K562 (cell line): ENCODE measurements at places on chromosomes 3 and 15.

GRCh38 chr15:42349186-42349585 lies 10.1 kb upstream of the CAPN3 start:
- no peak for DNase-seq

GRCh38 chr3:124230432-124230831 lies 238.5 kb upstream of the ROPN1 start:
- no peak for DNase-seq

- peak; percentile 19 for DNase-seq
These were observed 198.3 kb downstream of the ADAMTS9 start for GRCh38 chr3:64489361-64490044.

GRCh38 chr3:9091486-9092235 lies 128.4 kb upstream of the RAD18 start:
- no peak for DNase-seq

DNA sequence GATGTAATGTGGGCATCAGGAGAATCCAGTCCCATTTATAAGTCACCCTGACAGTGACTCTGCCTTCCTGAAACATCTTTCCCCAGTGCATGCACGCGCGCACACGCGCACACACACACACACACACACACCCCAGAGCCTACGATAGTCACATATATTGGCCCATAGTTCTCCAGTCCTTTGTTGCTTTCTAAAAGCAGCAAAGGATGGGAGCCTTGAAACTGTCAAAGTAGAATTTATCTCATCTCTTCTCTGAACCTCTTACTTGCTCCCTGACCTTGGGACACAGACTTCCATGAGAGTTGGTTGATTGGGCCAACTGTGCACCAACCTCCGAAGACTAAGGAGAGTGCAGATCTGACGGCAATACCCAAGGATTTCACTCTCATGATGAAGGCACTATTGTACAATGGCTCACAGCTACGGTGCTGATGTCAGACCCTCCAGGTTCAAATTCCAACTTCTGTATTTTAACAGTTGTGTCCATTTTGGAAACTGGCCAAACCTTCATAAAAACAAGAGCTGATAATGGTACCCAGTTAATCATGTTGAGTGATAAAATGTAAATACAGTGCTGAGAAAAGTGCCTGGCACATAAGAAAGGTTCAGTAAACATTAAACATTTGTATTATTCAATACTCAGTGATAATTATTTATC lies 8.3 kb downstream of the CPA3 start:
- DNase-seq, result no peak

- no peak for DNase-seq
These were observed 172.0 kb downstream of the MTHFS start for GRCh38 chr15:79724804-79725203.

DNA sequence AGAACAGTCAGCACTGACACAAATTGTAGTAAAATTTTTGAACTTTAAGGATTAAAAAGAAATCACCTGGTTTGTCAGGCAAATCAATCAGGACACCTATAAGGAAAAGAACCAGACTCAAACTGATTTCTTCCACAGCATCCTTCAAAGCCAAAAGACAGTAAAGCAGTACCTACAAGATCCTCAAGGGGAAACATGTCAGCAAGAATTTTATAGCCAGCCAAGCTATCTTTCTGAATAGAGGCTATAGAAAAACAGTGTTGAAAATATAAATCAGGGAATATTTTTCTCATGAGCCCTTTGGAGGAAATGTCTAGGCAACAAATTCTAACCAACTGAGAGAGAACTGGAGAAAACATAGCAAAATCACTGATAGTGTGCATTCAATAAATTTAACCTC lies 301.4 kb upstream of the UBE2E2 start:
- no peak for DNase-seq

DNA sequence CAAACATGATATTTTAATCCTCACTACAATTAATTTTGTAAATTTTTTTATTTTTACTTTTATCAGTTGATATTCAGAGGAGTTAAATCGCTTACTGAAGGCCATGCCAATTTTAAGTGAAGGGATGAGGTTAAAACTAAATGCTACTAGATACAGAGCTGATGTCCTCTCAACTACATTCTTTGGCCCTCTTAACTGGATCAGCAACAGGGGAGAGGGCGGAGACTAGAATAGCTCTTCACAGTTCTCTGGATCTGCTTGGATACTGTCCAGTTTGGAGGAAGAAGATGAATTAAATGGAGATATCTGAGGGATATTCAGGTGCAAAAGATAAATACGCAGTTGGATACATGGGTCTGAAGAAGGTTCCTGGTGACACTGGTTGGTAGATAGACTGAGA lies 85.6 kb upstream of the LYSMD4 start:
- no peak for DNase-seq

DNA sequence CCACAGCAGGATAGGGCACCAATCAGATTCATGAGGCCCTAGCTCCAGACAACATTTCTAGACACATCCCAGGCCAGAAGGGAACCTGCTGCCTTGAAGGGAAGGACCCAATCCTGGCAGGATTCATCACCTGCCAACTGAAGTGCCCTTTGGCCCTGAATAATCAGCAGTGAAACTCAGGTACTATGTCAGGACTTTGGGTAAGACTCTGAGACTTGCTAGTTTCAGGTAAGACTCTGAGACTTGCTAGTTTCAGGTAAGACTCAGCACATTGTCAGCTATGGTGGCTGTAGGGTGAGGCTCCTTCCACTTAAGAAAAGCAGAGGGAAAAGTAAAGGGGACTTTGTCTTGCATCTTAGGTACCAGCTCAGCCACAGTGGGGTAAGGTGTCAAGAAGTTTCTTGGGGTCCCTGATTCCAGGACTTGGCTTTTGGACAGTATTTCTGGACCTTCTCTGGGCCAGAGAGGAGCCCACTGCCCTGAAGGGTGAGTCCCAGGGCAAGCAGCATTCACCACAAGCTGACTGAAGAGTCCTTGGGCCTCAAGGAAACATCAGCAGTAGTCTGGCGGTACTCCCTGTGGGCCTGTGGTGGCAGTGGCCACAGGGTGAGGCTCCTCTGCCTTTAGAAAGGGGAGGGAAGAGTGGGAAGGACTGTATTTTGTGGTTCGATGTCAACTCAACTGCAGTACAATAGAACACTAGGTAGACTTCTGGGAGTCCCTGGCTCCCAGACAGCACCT lies 13.7 kb upstream of the COL8A1 start:
- DNase-seq, result no peak

GRCh38 chr3:81029861-81030260 lies 731.6 kb downstream of the GBE1 start:
- no peak for DNase-seq

GRCh38 chr15:89666858-89667705 lies 11.8 kb upstream of the KIF7 start:
- DNase-seq, result no peak

DNA sequence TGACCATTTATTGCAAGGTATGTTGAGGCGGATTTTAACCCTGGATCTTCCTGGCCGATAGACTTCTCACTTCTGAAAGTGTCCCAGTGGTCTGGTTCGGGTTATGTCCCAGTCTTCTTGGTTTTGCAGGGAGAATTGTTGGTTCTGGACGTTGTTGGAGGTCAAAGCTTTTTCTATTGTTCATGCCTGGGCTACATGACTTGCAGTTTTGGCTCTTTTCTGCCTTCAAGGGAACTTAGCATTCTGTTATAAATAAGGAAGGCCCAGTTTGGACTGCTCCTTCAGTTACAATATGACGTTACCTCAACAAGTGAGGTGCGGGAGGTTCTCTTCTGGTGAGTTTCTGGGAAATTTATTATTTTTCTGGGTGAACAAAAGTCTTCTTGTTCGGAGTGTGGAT lies 614.3 kb downstream of the DIPK2A start:
- no peak for DNase-seq

DNA sequence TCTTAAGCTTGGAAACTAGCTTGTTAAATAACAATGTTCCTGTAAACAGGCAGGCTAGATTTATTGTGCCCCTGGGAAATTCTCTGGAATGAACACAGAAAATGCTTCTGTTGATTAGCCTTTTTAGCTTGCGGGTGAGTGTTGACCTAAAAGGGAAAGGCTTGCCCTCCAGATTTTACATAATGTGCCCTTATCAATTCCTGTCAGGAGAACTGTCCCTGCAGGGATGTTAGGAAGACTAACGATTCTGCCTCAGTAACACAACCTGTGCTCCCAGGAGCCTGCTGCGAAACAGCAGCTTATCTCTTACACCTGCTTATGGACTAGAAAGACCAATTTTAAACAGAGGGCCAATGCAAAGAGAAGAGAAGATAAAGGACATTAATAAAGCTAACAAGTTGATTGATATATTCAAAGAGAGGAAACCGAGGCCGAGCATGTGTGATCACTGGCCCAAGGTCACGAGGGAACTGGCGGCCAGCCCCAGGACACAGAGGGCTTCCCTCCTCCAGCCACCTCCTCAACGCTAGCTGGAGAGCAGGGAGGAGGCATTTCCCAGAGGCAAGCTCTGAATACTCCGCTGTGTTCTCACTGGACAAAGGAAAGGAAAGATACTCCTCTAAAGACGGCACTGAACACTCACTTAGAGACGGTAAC lies 48.4 kb upstream of the TJP1 start:
- DNase-seq, result no peak

GRCh38 chr3:23741036-23741706 lies 64.6 kb upstream of the UBE2E1 start:
- no peak for DNase-seq

GRCh38 chr3:133988631-133989161 lies 41.0 kb downstream of the SLCO2A1 start:
- DNase-seq, result no peak

DNA sequence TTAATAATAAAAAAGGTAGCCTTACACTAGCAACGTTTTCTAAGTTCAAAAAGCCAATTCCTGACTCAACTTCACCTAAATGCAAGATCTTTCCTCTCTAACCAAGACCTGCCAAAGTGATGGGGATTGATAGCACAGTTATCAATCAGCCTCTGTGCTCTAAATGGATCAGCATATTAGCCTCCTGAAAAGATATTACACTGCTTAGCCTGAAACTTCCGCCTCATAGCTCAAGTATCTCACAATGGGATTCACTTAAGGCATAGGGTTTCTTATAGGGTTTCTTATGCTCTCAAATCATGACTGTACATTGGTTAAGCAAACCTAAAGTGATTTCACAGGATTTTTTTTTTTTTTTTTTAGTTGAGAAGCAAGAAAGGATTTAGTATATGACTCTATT lies 436 bp upstream of the SLC9A9 start:
- DNase-seq, result no peak

DNA sequence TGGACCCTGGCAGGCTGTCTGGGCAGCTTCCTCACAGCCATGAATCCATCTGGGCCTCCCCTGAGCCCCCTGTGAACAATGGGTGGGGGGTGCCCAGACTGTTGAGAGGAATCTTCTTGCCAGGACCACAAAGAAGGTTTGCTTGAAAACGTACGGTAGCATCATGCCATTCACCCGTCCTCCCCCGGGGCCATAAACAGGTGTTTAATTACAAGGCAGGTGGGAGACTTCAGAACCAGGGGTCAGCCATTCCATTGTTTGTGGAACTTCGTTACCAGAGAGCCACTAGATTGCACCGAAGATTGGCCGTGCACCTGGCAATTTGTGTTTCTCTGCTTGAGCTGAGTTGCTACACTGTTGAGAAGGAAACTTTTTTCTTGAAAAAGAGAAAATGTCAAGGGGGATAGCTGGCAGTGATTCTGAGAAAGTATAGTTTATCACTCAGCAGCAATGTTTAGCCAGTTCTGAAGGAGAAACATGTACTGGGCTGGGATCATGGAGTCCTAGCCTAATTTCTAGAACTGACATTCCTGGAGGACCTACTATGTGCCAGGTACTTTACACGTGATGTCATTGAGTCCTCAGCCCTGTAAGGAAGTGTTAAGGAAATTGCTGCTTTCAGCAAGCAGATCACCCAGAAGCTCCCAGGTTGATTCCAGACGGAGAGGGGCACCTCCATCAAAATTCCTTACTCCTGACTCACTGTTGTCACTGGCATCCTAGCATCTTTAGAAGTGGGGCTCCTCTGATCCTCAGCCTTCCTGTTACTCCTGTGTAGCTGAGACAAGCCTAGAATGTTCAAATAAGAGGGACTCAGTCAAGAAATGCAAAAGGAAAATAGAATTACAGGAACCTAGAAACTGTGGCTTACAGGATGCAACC lies 103.8 kb upstream of the UBE2E1 start:
- no peak for DNase-seq

DNA sequence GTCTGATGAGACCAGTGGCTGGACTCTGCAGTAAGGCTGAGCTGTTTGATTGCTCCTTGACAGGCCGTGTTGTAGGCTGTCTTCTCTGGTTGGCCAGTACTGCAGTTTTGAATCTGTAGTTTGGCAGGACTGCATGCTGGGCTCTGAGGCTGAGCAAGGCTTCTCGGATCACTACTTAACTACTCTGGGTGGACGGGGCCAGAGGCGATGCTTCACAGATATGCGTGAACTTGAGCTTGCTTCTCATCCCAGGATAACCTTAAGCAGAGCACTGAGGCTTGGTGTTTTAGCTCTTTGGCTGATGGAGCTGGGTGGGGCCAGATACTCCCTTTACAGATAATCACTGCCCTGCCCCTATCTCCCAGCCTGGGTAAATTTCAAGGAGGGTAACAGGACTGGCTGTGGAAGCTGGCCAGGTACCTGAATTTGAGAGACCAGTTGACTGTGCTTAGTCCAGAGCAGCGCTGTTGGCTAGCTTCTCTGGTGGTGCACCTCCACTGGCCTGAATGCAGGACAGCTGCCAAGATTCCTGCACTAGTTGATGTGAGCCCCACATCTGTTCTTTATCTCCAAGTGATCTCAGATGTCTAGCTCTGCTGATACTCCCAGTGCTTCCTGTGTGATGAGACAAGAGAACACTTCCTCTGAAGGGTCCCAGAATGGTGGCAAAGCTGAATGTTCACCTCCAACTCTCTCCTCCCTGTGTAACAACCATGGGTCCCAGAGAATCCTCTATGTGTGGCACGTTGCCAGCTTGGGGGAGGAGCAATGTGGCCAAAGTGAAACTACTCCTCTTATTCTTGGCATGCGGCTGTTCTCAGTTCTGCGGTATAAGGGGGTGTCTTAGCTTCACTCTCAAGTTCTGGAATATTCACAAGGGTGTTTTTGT lies 37.9 kb downstream of the RPL39L start:
- peak; percentile 42 for DNase-seq

DNA sequence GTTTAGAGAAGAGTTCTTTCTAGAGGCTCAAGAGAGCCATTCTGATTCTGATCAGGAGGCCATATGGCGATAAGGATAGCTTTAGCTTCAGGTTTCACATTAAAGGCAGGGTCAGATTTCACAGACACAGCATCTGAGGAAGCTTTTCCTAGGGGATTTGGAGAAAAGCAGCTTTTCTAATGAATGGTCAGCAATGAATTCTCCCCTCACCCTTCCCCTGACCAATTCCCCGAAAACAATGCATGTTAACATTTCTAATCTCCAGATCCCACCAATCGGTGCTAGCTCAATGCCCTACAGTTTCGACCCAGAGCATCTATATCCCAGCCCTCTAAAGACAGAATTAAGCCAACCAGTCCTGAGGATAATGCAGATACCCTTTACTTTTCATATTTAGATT lies 9.8 kb downstream of the AGBL1 start:
- DNase-seq, result no peak

GRCh38 chr15:53759411-53759931 lies at the start of gene WDR72:
Gene WDR72 (minus strand): TSS chr15:53759663. CDS start chr15:53733149, 26,514 bp downstream.
- DNase-seq, result peak; percentile 38

GRCh38 chr15:85554852-85555521 lies 174.6 kb downstream of the AKAP13 start:
- DNase-seq, result no peak

- DNase-seq, result no peak
These were observed 12.5 kb downstream of the EID1 start for GRCh38 chr15:48890375-48890972.

- DNase-seq, result peak; percentile 49
These were observed 15.8 kb downstream of the TCF12 start for GRCh38 chr15:56934269-56934668.

GRCh38 chr3:62101488-62101887 lies 271.9 kb downstream of the FEZF2 start:
- DNase-seq, result no peak
